ENCODE measurements at places on chromosomes 7 and 10. TPM values are rescaled to one million over a fixed set of nuclear protein-coding genes. Genes with fewer than 3 reads are reported as not detected.

Gene TMEM225B
- 1.4 TPM for total RNA-seq

Gene CFTR
- 19.5 TPM for total RNA-seq

Gene GPR26
- total RNA-seq, result not detected

Gene SLC16A9
- total RNA-seq, result 2.3 TPM

Gene THNSL1
- total RNA-seq, result 8.6 TPM

Gene DHTKD1
- total RNA-seq, result 22.1 TPM

Gene NEUROD6
- total RNA-seq, result not detected

Gene UBN2
- 15.5 TPM for total RNA-seq

Gene MALRD1
- total RNA-seq, result 17.9 TPM

Gene MAT1A
- total RNA-seq, result 0.46 TPM

Gene BHLHA15
- total RNA-seq, result 1.5 TPM

Gene SLC26A5
- total RNA-seq, result 0.77 TPM

Gene SP8
- total RNA-seq, result not detected

Gene ERVW-1
- total RNA-seq, result 0.25 TPM

Gene CARD11
- 3.2 TPM for total RNA-seq

Gene ANXA8L1
- total RNA-seq, result 12.0 TPM

Gene MYO1G
- total RNA-seq, result 44.6 TPM

Gene ZNF727
- 0.34 TPM for total RNA-seq

Gene ANKRD2
- total RNA-seq, result not detected

Gene GLI3
- 18.4 TPM for total RNA-seq

Gene NPTX2
- 2.3 TPM for total RNA-seq

Gene GPR85
- total RNA-seq, result 2.1 TPM

Gene LRRC18
- total RNA-seq, result 4.5 TPM

Gene COPG2
- total RNA-seq, result 29.3 TPM

Gene GARIN1A
- 0.48 TPM for total RNA-seq

Gene ACHE
- 8.2 TPM for total RNA-seq

Gene INPP5A
- total RNA-seq, result 39.9 TPM

Gene AKR1D1
- total RNA-seq, result not detected

Gene ASAH2
- 3.7 TPM for total RNA-seq

Gene PON1
- 0.20 TPM for total RNA-seq

Gene CUTC
- 20.2 TPM for total RNA-seq

Gene ST8SIA6
- total RNA-seq, result 22.0 TPM

Gene PNLIP
- total RNA-seq, result not detected

Gene STEAP1B
- 1.4 TPM for total RNA-seq

Gene TBXAS1
- total RNA-seq, result 86.3 TPM

Gene NFE2L3
- total RNA-seq, result 6.5 TPM

Gene CYP3A4
- total RNA-seq, result 0.37 TPM

Gene OR2A42
- total RNA-seq, result 0.26 TPM

Gene SLC26A4
- total RNA-seq, result 2.2 TPM

Gene EPDR1
- total RNA-seq, result 65.2 TPM

Gene UPK3B
- 12.4 TPM for total RNA-seq

Gene SPDYE9
- 0.11 TPM for total RNA-seq

Gene RBM20
- 1.0 TPM for total RNA-seq

Gene TEX36
- not detected for total RNA-seq

Gene METTL2B
- 25.0 TPM for total RNA-seq
